Right lobe of liver (tissue), 6 donors: ENCODE measurements at places on chromosomes 1 and 21. TPM values are rescaled to one million over a fixed set of nuclear protein-coding genes. Genes with fewer than 3 reads are reported as not detected.

GRCh38 chr1:99447721-99448120 is 183.4 kb downstream of the PLPPR4 start:
- H3K4me3 ChIP-seq, result no peak overlapping the region
- no peak for DNase-seq
- no peaks in the 10 kb centered on the region for H3K36me3 ChIP-seq
- no peak overlapping the region for H3K27ac ChIP-seq
- H3K4me1 ChIP-seq, result no peaks in the 10 kb centered on the region

DNA sequence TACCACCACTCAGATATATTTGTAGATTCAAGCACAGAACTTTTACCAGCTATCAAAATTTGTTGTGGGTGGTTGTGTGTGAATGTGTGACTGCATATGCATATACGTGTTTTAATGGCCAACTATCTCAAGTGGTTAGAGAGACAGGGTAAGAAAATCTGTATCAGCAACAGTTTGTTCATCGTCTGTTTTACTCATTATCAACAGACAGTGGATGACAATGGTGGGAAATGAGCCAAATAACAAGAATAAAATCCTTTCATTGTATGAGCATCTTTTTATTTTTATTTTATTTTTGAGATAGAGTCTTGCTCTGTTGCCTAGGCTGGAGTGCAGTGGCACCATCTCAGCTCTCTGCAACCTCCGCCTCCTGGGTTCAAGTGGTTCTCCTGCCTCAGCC is 22.7 kb upstream of the DYNLT5 start:
- no peak for DNase-seq
- H3K27ac ChIP-seq, result no peak overlapping the region
- no peaks in the 10 kb centered on the region for H3K4me1 ChIP-seq
- H3K4me3 ChIP-seq, result no peak overlapping the region

RGS1 gene
- total RNA-seq, result 10.0 TPM

GRCh38 chr1:160415696-160416290 is 15.4 kb downstream of the VANGL2 start:
- no peak for DNase-seq
- no peaks in the 10 kb centered on the region for H3K36me3 ChIP-seq
- no peak overlapping the region for H3K27ac ChIP-seq
- no peak overlapping the region for H3K4me3 ChIP-seq
- no peaks in the 10 kb centered on the region for H3K27me3 ChIP-seq

GRCh38 chr1:230860617-230861384 is 7.5 kb downstream of the C1orf198 start:
- no peaks in the 10 kb centered on the region for H3K4me1 ChIP-seq
- H3K4me3 ChIP-seq, result no peak overlapping the region
- DNase-seq, result no peak

CLCA2 gene
- total RNA-seq, result not detected

EXTL1 gene
- total RNA-seq, result not detected

BEST4 gene
- not detected for total RNA-seq

- H3K4me1 ChIP-seq, result no peaks in the 10 kb centered on the region
- no peak overlapping the region for H3K27ac ChIP-seq
- H3K4me3 ChIP-seq, result no peak overlapping the region
- no peak for DNase-seq
- no peaks in the 10 kb centered on the region for H3K27me3 ChIP-seq
Measured at GRCh38 chr1:187336441-187337168, 507.9 kb downstream of the PLA2G4A start.
